ENCODE measurements at places on chromosomes 1 and 21.

DNA sequence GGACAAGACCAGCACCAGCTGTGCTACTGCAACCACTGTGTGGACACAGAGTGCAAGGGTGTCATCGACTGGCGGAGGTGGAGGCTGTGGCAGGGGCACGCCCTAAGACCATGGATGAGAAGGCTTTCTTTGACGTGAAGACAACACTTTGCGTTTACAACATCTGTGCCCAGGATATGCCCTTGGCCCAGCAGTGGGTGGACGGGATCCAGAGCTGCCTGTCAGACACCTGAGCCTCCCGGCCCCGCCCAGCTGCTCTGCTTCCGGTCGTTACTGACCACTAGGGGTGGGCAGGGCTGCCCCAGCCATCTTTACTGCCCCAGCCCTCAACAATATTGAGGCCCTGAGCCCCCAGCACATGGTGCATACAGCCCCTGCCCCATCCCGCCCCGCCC is 21.4 kb upstream of the NPPB start:
- DNase-seq, result no peak

GRCh38 chr1:1128454-1129139 is 12.7 kb upstream of the C1orf159 start:
- peak; percentile 34 for DNase-seq

DNA sequence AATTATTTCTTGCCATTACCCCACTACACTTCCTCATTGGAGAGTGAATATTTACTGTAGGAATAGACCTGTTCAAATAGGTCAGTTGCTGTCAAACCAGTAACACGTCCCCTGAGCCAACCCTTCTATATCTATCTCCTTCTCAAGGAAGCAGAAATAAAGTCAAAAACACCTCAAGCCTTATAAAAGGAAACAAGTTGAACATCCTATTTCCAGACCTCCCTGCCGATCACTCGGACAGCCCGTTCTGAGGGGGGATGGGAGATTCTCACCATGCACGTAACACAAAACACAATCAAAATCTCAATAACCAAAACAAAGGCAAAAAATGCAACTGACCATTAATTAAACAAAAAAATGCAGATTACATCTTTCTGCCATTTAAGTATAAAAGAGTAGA is 121.5 kb upstream of the KRTAP19-8 start:
- no peak for DNase-seq

GRCh38 chr1:116033322-116033721 is 57.0 kb downstream of the SLC22A15 start:
- no peak for DNase-seq

- DNase-seq, result no peak
Observed at GRCh38 chr1:49163031-49163430, 386.3 kb upstream of the BEND5 start.

DNA sequence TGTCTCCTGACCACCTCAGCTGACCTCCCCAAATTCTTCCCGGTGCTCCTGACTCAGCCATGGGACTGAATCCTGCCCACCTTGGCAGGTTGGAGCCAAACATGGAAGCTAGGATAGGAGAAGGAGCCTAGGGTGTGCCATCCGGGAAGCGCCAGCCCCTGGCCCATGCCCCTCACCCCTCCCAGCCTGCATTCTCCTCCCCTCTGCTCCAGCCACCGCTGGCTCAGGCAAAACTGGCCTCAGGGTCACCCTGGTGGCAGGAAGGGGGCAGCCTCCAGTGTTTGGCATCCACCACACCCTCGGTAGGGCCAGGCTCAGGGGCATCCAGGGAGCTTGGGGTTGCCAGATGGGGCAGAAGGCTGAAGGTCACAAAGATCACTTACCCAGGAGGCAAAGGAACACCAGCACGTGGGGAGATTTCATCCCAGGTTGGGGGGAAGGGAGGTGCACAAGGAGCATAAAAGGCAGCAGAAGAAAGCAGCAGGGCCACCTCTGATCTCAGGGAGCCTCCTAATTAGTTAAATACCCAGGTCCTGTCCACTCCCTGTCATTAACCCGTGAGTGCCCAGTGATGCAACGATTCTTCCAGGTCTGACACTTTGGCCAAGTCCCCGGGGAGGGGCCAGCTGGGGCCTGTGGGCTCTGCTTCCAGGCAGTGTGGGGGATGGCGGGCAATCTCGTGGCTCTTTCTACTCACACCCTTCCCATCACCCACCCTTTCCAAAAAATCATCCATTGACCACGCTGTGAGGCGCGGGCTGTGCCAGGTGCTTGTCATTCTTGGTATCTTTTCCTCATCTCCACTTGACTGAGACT is at the start of gene PLA2G2E:
PLA2G2E (minus strand) TSS at position 481 of the 816 bp plus-strand sequence; CDS start at position 423, 58 bp downstream.
- DNase-seq, result no peak

GRCh38 chr21:44524414-44525371 is 15.3 kb downstream of the KRTAP10-1 start:
- DNase-seq, result no peak

- DNase-seq, result no peak
Observed at GRCh38 chr21:37932936-37933335, 16.7 kb upstream of the KCNJ6 start.

- no peak for DNase-seq
Observed at GRCh38 chr1:38829368-38829767, 30.2 kb downstream of the RRAGC start.

- no peak for DNase-seq
Observed at GRCh38 chr1:234495231-234495990, 16.4 kb upstream of the TARBP1 start.

GRCh38 chr1:40780678-40781607 is 2.6 kb upstream of the KCNQ4 start:
- no peak for DNase-seq

GRCh38 chr1:204406621-204407020 is 5.0 kb downstream of the PPP1R15B start:
- no peak for DNase-seq

- no peak for DNase-seq
Observed at GRCh38 chr1:39672551-39672947, 642 bp upstream of the NT5C1A start.

- peak; percentile 70 for DNase-seq
Observed at GRCh38 chr1:64470665-64471217, 812 bp downstream of the CACHD1 start.

- no peak for DNase-seq
Observed at GRCh38 chr1:226525750-226526149, 22.8 kb upstream of the STUM start.

DNA sequence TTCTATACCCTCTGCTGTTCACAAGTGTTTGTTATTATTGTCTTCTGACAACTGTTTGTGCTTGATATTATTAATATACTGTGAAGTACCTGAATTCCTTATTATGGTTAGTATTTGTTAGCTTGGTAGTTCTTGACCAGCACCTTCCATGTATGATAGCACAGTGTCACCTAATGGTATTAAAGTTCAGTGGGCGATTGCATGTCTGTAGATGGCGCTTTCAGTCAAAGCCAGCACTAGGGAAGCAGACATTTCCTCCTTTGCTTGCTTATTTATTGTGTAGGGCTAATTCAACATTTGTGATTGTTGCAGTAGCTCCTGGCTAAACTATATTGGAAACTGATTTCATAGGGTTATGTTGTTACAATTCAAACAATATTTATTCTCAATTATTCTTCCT is 218.0 kb downstream of the ZP4 start:
- DNase-seq, result no peak

DNA sequence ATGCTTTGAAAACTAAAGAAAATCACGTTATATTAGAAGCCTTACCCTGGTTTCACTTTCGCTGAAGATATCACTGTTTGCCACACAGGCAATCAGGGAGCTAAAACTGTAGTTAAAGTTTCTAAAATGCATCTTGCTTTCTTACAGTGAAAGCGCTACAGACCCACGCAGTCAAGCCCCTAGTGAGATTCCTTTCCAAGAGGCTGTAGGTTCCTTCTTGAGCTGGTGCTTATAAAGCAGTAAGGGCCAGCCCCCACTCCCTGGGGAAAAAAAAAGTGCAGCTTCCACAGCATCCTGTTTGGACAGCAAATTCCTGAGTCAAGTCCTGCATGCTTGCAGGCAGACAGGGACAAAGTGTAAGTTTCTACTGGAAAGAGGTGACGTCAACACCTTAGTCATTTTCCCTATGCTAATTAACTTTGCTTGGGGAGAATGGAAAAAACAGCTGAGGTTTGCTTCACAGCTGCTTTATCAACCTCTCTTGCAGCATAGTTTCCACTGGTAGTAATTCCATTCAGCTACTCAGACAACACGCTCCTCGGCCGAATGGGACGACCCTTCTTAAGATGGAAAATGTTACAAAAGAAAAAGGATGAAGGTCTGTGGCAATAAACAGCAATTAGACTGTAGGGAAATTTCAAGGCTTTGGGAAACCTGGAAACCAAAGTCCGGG is 14.7 kb upstream of the KCNE1 start:
- DNase-seq, result peak; percentile 89

GRCh38 chr21:34129901-34130715 is 56.7 kb downstream of the MRPS6 start:
- peak; percentile 58 for DNase-seq

DNA sequence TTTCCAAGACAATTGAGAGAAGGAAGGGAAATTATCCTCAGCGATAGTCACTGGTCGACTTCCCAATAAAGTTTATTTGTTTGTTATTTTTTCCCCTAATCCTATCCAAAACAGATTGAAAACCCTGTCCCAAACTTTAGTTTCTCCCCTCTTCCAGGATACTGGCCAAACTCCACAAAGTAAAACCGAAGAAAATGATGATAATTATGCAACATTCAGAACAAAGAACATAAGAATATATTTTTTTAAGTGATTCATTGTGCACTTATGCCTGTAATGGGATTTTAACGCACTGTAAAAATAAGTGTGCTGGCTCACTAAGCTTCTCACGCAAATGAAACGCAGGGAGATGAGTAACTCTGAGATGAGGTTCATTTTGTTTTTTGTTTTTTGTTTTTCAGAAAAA is 6.0 kb downstream of the GLIS1 start:
- DNase-seq, result no peak

GRCh38 chr1:50970509-50970887 is 453 bp downstream of the CDKN2C start:
- DNase-seq, result no peak

GRCh38 chr1:213245260-213245910 is 194.3 kb downstream of the RPS6KC1 start:
- DNase-seq, result no peak

- no peak for DNase-seq
Observed at GRCh38 chr1:21337454-21337927, 47.2 kb upstream of the ECE1 start.

GRCh38 chr1:73770109-73770905 is 427.7 kb downstream of the LRRIQ3 start:
- DNase-seq, result no peak

DNA sequence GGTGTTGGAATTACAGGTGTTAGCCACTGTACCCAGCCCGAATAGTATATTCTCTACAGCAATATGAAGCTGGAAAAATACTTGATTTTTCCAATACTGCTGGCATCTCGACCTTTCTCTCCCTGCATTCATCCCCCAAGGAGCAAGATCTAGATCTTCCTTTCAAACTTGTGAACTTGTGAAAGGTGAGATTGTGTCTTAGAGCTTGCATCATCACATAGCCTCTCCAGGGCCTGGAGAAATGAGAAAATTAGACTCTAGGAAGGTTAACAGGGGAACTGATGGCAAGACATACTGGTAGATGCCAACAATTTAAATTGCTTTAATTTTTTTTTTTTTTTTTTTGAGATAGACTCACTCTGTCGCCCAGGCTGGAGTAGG is 2.1 kb downstream of the PRUNE1 start:
- no peak for DNase-seq

DNA sequence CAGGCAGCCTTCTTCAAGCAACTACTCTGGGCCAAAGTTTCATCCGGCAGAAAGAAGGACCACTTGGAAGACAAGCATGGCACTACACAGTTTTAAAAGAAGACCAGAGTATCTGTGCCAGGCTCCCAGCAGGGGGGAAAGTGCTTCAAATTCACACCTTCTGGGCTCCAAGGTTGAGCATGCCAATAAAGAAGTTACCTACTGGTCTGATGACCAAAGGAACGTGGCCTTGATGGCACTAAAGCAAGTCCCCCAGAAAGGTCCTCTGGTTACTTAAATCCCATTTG is 73.5 kb downstream of the CD46 start:
- DNase-seq, result no peak

DNA sequence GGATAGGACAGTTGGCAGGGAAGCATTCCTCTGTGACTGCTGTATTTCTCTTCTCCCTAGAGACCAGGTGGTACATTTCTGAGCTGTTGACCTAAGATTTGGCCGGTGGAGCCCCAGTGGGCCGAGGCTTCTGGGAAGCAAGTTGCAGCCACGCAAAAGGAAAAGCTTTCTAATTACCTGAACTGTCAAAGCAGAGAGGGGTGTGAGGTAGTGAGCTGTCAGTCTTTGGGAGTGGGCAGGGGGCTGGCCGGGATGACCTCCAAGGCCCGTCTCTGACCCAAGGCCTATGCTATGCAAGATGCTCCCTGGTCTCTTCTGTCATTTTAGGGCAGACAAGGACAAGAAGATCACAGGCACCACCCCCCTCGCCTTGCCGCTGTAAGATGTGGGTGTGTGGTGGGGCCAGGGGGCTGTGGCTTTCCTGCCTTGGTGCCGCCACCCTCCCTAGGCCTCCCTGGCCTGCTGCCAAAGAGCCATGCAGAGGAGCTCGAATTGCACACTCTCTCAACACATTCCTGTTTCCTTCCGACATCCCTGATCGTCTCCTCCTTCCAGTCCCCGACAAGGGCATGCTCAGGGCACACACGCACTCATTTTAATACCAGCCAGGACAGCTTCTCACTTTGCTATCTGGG is 7.7 kb downstream of the PADI1 start:
- peak; percentile 83 for DNase-seq

- no peak for DNase-seq
Observed at GRCh38 chr21:40631211-40631610, 215.7 kb downstream of the DSCAM start.

GRCh38 chr1:88333086-88333695 is 350.9 kb upstream of the PKN2 start:
- DNase-seq, result no peak

DNA sequence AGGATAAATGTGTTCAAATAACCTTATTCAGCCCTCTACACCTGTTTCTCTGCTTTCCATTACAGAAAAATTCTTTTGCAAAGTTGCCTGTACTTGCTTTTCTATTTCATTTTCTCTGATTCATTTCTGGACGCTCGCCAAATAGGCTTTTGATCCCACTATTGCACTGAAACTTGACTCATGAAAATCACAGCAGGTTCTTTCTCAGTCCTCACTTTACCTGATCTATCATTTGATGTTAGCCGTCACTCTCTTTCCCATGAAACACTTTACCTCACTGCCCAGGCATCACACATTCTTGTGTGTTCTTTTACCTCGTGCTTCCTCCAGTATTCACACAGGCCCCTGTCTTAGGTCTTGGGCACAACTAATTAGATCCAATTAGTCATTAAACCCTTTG is 26.2 kb downstream of the HSPA13 start:
- no peak for DNase-seq

DNA sequence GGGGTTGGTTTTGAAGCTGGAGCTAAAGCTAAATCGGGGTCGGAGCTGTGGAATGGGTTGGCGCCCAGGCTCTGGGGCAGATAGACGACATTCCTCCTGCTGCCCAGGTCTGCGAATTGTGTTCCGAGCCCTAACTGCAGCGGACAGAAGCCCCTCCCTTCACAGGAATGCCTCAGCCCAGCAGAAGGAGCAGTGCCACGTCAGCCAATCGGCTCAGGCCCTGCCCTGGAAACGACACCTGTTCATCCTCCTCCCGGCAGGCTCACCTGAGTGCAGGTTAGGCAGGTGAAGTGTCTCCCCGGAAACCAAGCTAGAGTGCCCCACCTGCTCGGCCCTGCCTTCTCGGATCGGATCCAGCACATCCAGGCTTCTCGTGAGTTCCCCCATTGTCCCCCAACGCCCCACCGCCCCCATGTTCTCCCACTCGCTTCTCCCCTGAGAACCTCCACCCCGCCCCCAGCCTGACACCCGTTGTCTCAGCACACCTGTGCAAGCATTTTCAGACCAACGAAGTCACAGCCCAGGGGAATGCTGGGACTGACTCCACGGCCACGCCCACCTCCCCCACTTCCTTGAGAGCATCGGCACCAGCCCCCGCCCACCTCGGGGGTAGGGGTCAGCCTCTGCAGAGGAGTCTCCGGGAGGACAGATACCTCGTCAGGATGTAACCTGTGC is 775 bp downstream of the TMEM125 start:
- DNase-seq, result no peak

Data from left hindlimb (tissue), 1 donor.